HL-60 (cell line): ENCODE measurements at places on chromosomes 3 and 15.

DNA sequence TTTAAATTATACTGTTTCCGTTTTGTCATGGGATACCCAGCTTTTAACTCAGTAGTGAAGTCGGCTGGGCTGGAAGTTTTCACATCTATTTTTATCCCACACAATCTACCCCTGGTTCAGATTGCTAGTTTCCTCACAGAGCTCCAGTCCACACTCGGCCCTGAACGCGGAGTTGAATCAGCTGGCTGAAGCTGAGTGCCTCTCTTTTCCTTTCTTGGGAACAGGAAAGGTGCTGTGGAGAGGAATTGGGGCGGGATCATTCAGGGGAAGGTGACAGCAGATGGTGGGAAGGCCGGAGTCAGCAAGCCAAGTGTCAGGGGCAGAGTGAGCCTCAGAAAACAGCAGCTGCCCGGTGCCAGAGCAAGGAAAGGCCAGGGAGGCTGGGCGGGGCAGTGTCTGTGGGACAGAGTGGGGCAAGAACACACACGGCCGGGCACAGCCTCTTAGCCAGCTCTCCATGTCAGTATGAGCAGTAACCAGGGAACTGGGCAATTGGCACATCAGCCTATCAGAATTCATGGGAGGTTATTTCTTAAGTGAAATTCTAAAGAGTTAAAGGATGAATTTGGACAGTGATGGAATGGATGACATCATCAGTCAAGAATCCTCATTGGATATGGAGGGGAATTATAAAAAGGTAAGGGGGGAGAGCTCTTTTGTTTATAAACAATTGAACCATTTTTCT, 135.7 kb upstream of the IL12A start:
- no peak for DNase-seq

DNA sequence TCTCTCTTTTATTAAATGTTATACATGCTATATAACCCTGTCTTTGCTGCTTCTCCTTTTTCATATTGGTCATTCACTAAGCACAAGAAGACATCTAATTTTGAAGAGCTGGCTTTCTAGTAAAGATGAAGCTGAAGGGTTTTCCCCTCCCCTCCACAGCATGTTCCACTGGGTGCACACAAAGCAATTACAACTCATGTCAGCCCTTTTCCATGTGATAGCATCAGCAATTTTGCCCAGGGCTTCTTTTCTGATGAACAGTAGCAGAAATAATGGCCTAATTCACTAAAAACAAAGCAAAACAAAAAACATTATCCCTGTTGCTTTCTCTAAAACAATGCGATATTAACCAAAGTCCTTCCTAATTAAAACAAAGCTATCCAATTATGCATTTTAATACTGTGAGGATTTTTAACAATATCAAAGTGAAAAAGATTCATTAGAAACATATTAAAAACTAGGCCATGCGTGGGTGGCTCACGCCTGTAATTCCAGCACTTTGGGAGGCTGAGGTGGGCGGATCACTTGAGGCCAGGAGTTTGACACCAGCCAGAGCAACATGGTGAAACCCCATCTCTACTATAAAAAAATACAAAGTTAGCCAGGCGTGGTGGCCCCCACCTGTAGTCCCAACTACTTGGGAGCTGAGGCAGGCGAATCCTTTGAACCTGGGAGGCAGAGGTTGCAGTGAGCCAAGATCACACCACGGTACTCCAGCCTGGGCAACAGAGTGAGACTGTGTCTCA, 12.2 kb upstream of the PIK3R4 start:
- DNase-seq: no peak

GRCh38 chr3:196775938-196776337, 36.3 kb downstream of the PAK2 start:
- no peak for DNase-seq

DNA sequence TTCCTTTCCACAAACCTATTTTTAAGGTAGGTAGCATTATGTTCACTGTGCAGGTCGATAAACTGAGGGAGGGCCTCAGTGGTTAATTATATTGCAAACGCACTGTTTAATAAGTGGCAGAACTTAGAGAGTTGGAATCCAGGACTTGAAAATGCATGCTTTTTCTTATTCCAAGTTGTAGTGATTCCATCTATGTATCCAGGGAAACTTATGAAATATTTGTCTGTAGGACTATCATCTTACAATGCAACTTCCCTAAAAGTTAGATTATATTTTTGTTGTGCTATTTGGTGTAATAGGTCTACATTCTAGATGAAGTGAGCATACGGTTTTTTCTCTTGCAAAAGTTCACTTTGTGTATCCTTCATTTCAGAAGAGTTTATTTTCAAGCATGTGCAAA, 419.5 kb downstream of the NAALADL2 start:
- DNase-seq: no peak

- DNase-seq: no peak
These were observed 674.4 kb downstream of the NTRK3 start for GRCh38 chr15:87582169-87582568.

GRCh38 chr3:182241766-182242488, 530.2 kb downstream of the SOX2 start:
- no peak for DNase-seq

GRCh38 chr3:13746385-13746784, 133.5 kb downstream of the WNT7A start:
- DNase-seq: no peak

- no peak for DNase-seq
These were observed 12.2 kb upstream of the UPK1B start for GRCh38 chr3:119161240-119161639.

- peak; percentile 24 for DNase-seq
These were observed 29.7 kb downstream of the EFCAB12 start for GRCh38 chr3:129398803-129399144.

GRCh38 chr15:58287891-58288290, 143.9 kb upstream of the LIPC start:
- DNase-seq: no peak

DNA sequence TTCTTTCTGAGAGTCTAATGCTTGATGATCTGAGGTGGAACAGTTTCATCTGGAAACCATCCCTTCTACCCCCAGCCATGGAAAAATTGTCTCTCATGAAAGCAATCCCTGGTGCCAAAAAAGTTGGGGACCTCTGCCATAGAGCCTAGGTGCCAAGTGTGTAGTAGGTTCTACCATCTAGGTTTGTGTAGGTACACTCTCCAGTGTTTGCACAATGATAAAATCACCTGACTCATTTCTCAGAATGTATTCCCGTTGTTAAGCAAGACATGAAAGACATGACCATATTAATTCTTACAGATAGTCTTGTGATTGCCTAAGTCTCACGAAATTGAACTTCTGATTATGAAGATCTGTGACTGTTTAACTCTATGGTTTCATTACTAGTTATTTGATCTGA, 68.6 kb downstream of the KAT2B start:
- no peak for DNase-seq

DNA sequence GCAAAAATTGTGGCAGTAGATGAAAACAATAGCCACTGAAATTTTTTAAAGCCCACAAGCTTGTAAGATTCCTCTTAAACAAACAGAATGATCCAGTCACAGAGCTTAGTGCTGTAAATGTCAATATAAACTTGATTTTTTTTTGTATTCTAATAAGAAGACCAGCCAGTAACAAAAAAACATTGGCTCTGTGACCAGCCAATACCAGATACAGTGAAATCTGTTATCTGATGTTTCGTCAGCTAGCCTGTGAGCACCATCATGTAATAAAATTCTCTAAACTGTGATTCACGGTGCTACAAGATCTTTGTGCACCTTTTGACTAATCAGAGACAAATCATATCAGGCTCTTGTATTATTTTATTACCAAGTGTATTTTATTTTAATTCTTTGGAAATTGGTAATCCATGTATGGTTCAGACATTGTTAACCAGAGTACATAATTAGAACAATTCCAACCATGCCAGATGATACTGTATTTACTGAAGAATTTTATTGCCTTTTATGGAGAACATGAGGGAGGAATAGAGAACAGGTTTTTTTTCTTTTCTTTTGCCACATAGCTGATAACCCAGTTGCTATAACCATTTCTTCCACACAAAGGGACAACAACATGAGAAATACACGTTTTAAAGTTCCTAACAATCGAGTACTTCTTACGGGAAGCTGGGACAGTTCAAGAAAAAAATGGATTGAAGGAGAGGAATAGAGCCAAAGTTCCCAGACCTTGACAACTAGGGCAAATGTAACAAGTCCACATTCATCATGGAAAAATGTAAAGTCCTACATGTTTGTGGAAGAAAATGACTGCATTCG, 71.9 kb downstream of the FILIP1L start:
- DNase-seq: no peak

DNA sequence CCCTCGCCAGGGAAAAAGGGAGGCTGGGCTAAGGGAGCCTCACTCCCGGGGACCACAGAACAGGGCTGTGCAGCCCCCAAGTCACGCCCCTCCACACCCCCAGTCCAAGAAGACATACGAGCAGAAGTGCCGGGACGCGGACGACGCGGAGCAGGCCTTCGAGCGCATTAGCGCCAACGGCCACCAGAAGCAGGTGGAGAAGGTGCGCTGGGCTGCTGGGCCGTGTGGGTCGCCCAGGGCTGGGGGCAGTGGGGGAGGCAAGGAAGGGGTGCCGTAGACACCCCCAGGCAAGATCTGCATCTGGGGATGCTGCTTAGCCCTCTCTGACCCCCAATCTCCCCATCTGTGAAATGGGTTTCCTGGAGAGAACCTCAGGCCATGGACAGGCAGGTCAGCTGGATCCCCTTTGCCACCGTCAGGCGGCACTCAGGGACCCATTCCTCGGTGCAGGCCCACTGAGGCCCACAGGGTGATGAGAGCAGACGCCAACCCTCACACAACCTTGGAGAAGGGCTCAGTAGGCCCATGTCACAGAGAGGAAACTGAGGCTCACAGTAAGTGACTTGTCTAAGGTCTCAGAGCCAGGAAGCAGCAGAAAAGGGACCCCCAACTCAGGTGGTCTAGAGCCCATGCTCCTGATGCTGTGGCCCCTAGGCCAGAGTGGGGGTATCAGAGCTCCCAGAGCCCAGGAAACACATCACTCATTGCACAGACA, 33.7 kb downstream of the PSTPIP1 start:
- DNase-seq: no peak

GRCh38 chr3:66224220-66224619, 3.4 kb downstream of the SLC25A26 start:
- DNase-seq: no peak

DNA sequence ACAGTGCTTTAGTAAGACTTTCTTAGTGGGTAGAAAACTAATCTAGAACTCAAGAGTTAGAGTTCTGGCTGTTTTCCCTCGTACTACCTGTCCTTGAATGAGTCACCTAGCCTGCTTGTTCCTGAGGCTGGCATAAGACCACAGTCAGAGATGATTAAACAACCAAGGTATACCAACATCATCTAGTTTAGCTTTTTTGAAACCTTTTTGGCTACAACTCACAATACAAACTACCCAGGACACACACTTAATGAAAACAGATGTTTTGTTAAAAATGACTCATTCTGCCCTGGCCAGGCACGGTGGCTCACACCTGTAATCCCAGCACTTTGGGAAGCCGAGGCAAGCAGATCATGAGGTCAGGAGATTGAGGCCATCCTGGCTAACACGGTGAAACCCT, 4.6 kb downstream of the MCCC1 start:
- DNase-seq: no peak

- no peak for DNase-seq
These were observed 99.5 kb downstream of the ZNF621 start for GRCh38 chr3:40624189-40624769.

DNA sequence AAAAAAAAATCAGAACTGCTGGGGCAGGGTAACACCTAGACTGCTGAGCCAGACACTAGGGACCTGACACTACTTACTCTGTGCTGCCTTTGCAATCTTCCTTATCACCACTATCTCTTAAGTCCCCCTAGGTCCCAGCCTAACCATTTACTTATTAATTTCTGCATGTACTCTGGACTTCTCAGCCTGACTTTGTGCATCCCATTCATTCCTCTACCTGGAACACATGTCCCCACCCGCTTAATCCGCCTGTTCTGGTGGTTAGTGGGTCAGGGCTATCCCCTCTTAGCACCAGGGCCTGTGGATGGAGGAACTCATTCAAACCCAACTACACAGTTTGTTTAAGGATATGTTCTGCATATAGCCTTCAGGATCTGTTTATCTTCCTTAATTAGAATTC, 5.0 kb upstream of the CACNA1D start:
- DNase-seq: no peak

GRCh38 chr3:115890579-115890978, 267.3 kb downstream of the GAP43 start:
- DNase-seq: no peak

DNA sequence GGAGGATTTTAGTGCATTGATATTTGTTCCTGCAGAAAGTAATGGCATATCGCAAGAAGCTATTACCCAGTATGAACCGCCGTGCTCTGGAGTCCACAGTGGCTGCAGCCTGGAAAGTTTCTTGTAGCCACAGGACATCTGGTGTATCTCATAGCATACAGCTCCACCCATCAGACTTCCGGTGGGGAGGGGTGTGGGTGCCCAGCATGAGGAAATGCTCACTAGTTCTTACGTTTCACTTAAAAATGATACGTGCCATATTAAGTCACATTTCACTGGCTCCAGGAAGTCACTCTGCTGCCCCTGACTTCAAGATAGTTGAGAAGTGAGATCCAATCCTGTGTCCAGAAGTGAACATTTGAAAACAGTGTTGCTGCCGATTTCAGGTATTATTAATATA, 990.4 kb downstream of the GBE1 start:
- peak; percentile 57 for DNase-seq

GRCh38 chr15:99727330-99727729, 5.9 kb downstream of the LYSMD4 start:
- no peak for DNase-seq

DNA sequence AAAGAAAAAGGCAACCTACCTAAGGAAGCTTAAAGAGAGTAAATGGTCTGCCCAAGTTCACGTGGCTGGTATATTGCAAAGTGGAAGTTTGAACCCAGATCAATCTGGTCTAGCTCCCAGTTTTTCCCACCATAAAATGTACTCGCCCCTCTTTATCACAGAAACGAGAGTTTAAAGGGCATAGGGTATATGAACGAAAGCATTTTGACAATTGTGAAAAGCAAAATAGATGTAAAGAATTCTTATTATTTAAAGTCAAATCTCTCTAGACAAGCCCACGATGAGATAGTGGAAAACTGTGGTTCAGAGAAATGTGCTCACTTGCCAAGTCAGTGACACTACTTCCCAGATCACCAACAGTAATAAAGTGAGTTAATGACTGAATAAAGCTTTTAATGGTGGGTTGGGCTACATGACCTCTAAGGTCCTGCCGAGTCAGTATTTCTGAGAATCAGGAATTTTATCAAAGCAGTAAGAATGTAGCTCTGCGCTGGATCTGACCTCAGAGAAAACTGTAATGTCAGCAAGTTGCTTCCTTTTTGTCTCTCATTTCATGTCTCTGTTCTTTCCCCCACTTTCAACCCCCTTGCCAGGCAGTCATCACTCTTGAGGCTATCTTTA, 23.3 kb upstream of the NEO1 start:
- no peak for DNase-seq

DNA sequence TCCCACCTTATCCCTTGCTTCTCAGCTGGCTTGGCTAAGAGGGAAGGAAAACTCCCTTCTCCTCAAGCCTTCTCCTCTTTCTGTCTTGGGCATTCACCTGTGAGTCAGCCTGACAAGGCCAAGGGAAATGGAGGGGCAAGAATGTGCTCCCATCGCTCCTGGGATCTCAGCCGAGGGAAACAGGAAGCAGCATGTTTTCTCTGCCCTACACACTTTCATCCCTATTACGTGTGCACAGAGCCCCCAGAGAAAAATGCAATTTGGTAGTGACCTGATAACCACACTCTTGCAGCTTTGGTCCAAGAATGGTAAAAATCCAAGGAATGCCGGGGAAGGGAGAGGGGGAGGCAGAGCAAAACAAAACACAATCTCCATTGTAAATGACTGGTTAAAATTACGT, 32.9 kb upstream of the MTMR10 start:
- no peak for DNase-seq

- no peak for DNase-seq
These were observed 922 bp downstream of the ADPRH start for GRCh38 chr3:119580067-119580760.

GRCh38 chr3:183485093-183485492, 56.7 kb upstream of the MCF2L2 start:
- no peak for DNase-seq
